ENCODE measurements at places on chromosomes 3 and 15.

- DNase-seq, result no peak
Measured at GRCh38 chr15:45156744-45157455, 27.1 kb downstream of the DUOX1 start.

- DNase-seq, result no peak
Measured at GRCh38 chr3:139113993-139114375, 69.3 kb upstream of the PRR23C start.

- DNase-seq, result no peak
Measured at GRCh38 chr3:46416811-46417510, 9.9 kb downstream of the CCRL2 start.

DNA sequence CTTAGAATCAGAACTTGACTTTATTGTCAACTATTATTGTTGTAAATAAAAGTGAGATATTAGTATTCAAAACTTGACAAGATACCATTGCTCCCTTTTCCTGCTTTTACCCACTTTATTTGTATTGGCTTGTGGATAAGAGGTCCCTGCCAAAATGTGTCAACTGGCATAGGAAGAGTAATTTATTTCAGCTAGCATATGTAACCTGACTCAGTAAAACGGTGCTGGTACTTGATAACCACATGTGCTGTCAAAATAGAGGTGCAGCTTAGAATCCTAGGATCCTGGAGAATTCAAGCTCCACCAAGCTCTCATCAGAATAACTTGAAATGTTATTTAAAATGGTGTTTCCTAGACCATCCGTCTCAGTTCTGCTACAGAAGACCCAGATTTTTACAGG, 90.2 kb upstream of the TGFBR2 start:
- DNase-seq, result peak; percentile 8

DNA sequence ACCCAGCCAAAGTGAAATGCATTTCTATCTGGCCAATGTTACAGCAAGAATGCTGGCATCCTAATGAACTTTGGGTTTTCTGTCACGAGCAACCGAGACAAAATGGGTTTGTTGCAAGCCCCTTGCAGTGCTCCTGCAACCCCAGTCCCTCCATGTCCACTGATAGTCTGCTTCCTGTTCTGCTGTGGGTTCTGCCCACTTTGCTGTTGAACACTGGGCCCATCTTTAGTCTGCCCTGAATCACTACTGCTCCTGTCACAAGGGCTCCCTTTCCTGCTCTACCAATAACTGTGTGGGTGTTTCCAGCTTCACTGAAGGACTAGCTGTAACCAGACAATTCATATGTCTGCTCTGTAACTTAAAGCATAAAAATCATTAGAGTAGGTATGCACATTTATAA, 12.7 kb upstream of the OXSR1 start:
- DNase-seq, result no peak

- DNase-seq, result no peak
Measured at GRCh38 chr15:67463488-67463887, 57.4 kb upstream of the C15orf61 start.

DNA sequence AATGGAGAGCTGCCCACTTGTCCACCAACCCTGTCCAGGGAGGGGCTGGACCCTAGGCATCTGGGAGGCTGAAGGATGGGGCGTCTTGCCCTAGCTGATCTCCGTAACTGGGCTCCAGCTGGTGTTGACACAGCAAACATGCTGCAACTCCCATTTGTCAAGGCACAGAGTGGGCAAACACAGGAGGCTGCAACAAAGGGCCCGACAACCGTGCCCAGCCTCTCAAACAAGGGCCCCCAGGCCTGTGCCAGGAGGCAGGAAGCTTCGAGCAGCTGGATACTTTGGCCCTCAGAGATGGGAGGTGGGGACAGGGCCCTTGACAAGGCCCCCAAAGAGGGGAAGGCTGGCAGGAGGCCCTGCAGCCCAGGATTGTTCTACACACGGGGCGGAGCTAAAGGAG, 64.2 kb upstream of the TMEM115 start:
- DNase-seq, result peak; percentile 6
